ENCODE measurements at places on chromosomes 13 and 19.
A peak's percentile ranks its signal among the peaks of the same experiment; 100 is the strongest.

DNA sequence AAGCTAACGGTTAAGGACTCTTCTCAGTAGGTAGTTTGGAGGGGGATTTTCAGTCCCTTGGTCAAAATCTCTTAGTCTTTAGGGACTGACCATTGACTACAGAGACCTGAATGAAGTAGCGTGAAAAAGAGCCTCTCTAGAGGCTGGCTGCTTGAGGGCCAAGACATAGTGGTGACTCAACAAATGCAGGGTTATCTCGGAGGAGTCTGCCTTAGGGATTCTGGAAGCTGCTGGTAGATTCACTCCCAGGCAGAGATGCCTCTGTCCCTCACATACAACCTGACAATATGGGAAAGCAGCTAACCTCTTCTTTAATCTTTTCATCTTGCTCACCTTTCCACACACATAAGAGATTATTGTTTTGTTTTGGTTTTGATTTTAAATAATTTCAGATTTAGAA is 5.1 kb downstream of the ZNF793 start:
- no peak for DNase-seq

DNA sequence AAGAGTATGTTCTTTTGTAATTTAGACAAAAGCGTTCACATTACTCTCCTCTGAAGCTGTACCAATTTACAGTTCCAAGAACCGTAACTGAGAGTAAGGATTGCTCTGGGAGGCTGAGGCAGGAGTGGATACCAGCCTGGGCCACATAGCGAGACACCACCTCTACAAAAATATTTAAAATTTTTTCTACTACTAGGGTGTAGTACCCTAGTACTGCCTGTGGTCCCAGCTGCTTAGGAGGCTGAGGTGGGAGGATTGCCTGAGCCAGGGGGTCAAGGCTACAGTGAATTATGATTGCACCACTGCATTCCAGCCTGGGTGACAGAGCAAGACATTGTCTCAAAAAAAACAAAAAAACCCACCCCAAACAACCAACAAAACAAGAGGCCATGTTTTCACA is 12.1 kb upstream of the CYP2A6 start:
- DNase-seq = no peak

- no peak for DNase-seq
Measured at GRCh38 chr19:19774354-19775033, 41.6 kb upstream of the ZNF14 start.

DNA sequence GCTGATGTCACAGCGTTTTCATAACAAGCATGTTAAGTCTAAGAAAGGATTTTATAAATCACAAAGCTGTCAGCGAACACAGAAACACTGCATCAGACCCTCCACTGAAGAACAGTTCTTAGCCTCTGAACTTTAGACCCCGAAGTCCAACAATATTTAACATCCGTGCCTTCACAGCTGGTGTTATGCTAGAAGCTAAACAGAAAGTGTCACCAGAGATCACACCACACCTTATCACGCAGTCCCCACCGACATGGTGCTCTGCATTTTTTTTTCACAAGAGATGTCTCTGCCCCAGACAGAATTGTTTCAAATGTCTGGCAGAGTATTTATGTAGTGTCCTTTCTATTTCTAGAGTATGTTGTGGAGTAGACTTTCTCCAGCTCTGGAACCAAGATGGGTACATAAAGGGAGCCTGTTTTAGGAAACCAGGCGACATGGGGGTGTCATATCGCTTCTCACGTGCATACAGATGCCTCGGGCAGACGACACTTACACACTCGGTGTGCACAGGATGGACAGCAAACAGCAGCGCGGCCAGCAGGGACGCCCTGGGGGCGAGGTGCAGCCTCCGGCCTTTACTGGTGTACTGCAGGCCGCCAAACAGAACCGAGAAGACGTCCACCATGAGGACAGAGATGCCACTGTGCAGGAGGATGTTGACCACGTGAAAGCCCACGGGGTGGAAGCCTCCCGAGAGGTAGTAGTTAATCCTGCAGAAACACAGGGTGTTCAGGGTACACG is 12.0 kb downstream of the TMTC4 start:
- DNase-seq = no peak

GRCh38 chr13:38167164-38167822 is 182.4 kb upstream of the UFM1 start:
- DNase-seq = no peak

- DNase-seq = no peak
Measured at GRCh38 chr13:114202581-114202980, 23.5 kb downstream of the CFAP97D2 start.

DNA sequence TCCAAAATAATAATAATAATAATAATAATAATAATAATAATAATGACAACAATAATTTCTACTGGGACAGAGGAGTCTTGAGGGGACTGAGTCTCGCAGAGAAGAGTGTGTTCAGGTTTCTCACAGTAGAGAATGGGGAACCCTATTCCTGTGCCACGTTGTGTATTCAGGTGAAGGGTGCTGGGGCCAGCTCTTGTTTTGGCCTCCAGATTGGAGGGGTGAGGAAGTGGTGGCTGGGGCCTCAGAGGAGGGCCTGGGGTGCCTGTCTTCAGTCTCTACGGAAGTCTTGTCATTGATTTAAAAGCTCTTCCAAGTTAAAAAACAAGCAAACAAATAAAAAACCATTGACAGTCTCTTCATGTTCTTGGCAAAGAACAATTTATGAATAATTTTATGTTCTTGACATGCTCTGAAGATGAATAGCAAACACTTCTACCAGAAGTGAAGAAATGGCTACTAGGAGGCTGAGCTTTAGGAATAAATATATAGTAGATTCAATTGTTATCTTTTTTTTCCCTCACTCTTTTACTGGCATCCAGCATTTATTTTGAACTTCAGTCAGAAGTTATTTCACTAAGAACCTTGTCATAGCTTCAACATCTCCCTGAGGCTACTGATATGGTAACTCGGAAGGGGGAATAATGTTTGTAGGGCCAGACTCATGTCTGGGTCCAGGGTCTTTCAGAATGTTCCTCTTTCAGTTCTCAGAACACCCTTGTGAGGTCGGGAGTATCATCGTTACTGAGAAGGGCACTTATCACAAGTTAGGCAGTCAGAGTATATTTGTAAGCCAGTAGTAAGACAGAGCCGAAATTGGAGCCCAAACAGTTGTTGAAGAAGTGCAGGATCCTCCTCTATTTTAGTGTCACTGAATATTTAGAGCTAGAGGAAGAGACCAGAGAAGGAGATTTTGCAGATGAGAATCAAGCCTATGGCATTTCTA is 13.1 kb downstream of the LRCH1 start:
- no peak for DNase-seq

DNA sequence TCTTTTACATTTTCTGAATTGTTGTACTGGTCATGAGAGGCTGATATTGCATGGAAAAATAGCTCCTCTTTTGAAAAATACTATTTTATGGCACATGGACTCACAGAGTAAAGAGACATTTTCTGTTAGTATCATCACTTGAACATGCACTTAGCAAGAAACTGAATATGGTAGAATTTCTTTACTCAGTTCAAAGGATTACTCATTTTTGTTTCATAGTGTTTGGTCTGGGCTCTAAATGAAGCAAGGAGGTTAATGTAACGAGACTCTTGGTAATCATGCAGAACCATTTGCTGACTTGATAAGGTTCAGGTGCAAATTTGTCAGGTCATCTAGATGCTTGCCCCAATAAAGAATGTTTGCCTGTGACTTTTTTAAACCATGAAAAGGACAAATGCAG is 63.2 kb downstream of the GPC6 start:
- DNase-seq = no peak

DNA sequence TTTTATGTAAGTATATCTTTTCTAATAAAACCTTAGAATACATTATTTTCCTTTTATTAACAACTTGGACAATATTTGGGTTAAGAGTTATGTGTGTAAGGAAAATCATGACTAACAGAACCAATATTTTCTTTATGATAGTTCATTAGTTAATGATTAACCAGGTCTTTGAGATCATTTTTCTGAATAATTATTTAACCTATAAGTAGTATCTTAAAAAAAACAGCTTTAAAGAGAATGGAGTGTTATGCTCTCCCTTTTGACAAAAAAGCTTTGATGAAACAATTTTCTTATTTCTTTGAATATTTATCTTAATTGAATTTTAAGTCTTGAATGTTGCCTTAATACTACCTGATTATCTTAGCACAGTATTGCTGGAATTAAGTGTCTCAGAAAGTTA is 3.8 kb downstream of the SLAIN1 start:
- DNase-seq = no peak

DNA sequence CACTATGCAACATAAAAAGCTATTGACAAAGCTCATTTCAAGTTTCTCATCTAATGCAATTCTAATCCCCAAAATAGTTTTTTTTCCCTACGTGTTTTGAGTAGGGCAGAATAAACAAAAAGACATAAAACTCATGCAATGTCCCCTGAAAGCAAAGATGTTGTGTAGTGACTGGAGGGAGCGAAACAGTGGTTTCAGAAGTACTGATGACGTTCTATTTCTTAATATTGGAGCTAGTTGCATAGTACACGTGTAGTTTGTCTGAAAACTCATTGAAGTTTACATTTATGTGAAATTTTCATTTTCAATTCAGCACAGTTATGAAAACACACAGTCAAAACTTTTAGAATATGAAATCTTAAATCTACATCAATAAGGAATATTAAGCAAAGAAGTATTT is 31.6 kb downstream of the USP12 start:
- DNase-seq = no peak

DNA sequence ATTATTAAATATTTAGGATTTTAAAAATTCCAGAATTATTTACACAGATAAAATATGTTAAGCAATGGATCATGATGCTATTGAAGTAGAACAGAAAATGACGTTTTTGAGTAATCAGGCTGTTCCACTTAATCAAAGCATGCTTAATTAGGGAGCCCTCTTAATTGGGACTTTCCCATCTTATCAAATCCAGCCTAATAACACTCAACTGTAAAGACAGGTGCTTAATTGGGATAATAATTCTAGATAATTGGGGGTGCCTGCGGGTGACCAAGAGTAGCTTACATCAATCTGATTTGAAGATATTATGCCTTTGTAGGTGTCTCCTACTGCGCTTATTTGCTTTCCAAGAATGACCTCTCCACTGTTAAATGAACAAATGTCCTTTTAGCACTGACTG is 742.2 kb upstream of the SLITRK6 start:
- no peak for DNase-seq

DNA sequence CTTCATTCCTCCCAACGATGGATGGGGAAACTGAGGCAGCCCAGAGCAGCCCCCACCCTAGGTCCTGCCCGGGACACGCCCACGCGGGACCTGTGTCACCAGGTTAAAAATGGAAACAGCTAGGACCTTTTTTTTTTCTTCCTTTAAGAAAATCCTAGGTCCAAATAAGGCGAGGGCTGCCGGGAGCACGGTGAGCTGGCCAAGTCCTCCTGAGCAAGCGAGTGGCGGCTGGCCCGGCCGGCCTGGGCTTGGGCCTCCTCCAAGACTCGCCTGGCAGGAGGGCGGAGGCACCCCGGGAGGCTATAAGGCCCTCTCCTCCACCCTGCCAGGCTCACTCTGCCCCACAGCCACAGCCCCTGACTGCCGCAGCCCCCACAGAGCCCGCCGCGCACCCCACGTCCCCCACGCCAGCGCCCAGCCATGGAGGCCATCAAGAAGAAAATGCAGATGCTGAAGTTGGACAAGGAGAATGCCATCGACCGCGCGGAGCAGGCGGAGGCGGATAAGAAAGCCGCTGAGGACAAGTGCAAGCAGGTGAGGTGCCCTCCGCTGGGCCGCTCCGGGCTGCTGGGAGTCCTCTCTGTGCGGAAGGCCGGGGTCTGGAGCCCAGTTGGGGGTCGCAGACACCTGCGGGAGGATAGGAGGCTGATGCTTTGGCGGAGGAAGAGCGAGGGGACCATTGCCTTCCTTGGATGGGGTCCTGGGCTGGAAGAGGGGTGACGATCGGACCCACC is 8.9 kb upstream of the TPM4 start:
- no peak for DNase-seq

DNA sequence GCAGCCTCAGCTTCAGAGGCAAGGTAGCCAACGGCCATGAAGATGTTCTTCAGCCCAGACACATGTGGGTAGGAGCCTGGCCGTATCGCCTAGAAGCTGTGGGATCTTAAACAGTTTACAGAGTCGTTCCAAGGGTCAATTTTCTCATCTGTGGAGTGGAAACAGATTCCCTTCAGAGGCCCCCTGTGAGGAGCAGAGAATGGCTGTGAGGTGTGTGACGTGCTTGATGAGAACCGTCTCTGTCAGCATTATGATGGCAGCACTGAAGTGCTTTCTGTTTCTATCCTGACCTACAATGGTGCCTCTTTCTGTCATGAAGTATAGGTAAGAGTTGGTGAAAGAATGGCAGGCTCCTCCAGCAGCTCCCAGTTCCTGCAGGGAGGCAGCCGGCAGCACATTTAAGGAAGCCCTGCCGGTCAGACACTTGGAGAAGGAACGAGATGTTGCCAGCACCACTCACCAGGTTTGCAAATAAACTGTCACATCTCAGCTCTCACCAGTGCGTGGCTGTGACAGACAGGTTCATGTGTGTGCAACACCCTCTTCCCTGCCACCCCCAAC is 277.3 kb downstream of the FOXO1 start:
- peak; percentile 46 for DNase-seq

- DNase-seq = no peak
Measured at GRCh38 chr13:107028751-107029150, 460.8 kb upstream of the ARGLU1 start.

- no peak for DNase-seq
Measured at GRCh38 chr13:48155848-48156247, 60.9 kb upstream of the MED4 start.

DNA sequence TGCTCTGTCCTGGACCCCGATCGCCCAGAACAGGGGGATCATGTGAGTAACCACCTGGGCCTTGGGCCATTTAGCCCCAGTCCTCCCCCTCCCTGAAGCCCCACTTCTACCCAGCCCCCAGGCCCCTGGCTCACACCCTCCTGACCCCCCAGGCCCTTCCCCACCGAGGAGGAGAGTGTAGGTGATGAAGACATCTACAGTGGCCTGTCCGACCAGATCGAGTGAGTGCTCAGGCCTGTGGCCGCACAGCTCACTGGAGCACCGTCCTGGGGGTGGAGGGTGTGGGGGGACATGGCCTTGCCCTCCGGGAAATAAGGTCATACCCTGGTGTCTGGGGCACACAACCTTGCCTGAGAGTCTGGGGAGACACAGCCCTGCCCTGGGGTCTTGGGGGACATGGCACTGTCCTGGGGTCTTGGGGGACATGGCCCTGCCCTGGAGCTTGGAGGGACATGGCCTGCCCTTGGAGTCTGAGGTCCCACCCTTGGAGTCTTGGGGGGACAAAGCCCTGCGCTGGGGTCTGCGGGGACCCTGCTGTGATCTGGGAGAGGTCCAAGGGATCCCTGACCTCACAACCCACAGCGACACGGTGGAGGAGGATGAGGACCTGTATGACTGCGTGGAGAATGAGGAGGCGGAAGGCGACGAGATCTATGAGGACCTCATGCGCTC is 49.3 kb downstream of the VAV1 start:
- no peak for DNase-seq

DNA sequence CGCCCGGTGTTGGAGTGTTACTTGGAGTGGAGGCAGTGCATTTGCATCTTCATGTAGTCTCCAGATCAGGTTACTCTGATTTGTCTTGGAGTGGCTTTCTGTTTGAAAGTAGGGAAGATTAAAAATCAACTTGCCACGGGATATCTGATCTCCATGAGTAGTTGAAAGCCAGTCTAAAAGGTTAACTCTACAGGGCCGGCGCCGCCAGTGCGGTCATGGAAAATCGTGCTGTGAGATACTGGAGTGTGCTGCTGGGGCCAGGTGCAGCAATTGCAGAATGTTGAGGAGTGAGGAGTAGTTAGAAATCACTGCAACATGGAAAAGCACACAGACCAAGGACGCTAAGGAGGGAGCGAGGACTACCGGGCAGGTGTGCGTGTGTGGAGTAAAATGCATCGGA is 175.0 kb downstream of the STK24 start:
- no peak for DNase-seq

All from stimulated activated CD4-positive, alpha-beta T cell treated with anti-CD3 and anti-CD28 coated beads, Interleukin-4, amount 100 ng/mL, for 4 hours (primary cell).